ENCODE measurements at places on chromosomes 3 and 15. TPM values are rescaled to one million over a fixed set of nuclear protein-coding genes. Genes with fewer than 3 reads are reported as not detected.

DNA sequence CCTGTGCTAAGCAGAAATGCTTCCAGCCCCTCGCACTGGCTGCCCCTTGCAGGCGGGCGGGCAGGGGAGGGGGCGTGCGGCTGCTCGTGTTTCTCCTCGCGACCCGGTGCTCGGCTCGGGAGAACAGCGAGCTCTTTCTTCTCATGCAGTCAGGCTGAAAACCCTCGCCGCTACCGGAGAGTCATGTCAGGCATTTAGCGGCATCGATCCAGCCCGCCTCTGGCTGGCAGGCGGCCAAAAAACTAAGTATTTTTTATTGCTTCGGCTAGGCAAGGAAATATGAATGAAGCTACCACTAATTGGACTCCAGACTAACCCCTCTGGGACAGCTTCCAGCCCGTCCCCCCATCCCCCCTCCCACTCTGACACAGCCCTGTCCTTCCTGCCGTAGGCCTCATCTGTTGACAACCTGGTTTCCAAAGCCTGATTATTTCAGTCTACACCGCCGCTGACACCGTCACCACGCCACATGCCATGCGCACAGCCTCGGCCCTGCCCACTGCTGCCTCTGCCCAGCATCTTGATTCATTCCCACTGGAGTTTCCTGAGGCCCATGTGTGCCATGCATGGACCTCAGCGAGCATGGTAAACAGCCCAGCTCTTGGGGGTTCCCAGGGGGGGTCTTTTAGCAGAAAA lies 35.3 kb downstream of the TLE3 start:
- no peaks in the 10 kb centered on the region for H3K4me1 ChIP-seq
- DNase-seq, result no peak
- H3K4me3 ChIP-seq, result no peak overlapping the region
- no peak overlapping the region for H3K27ac ChIP-seq
- no peaks in the 10 kb centered on the region for H3K27me3 ChIP-seq
- peaks cover 98% of the 10 kb centered on the region for H3K36me3 ChIP-seq

DNA sequence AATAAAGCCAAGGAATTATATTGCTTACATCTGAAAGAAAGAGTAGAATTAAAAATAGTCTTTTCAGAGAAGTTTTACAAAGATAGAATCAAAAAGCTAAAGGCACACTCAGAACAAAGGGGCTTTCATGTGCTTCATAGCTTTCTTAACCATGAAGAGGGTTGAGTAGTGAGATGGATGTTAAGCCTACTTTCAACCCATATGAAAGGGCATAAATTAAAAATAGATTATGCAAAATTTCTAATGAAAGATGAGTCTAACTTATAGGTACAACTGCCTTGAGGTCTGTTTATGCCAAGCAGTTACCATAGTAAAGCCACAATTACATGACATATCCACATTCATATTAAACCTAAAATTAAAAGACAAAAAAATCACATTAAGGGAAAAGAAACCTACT lies 223.3 kb upstream of the ARHGEF26 start:
- H3K27me3 ChIP-seq, result no peaks in the 10 kb centered on the region
- no peak for DNase-seq
- no peaks in the 10 kb centered on the region for H3K4me1 ChIP-seq
- no peak overlapping the region for H3K4me3 ChIP-seq
- H3K27ac ChIP-seq, result no peak overlapping the region
- H3K36me3 ChIP-seq, result no peaks in the 10 kb centered on the region

The AP2M1 gene
- 129 TPM for total RNA-seq

GRCh38 chr3:149280671-149281349 lies 52.6 kb downstream of the TM4SF18 start:
- no peaks in the 10 kb centered on the region for H3K27me3 ChIP-seq
- H3K27ac ChIP-seq, result no peak overlapping the region
- no peak overlapping the region for H3K4me3 ChIP-seq

GRCh38 chr15:75151214-75152128 lies 50.2 kb upstream of the C15orf39 start:
- no peaks in the 10 kb centered on the region for H3K36me3 ChIP-seq
- H3K4me1 ChIP-seq, result peaks cover 4% of the 10 kb centered on the region
- peaks cover 7% of the 10 kb centered on the region for H3K27me3 ChIP-seq
- no peak for DNase-seq
- no peak overlapping the region for H3K27ac ChIP-seq

The MAP4 gene
- total RNA-seq, result 60.7 TPM

DNA sequence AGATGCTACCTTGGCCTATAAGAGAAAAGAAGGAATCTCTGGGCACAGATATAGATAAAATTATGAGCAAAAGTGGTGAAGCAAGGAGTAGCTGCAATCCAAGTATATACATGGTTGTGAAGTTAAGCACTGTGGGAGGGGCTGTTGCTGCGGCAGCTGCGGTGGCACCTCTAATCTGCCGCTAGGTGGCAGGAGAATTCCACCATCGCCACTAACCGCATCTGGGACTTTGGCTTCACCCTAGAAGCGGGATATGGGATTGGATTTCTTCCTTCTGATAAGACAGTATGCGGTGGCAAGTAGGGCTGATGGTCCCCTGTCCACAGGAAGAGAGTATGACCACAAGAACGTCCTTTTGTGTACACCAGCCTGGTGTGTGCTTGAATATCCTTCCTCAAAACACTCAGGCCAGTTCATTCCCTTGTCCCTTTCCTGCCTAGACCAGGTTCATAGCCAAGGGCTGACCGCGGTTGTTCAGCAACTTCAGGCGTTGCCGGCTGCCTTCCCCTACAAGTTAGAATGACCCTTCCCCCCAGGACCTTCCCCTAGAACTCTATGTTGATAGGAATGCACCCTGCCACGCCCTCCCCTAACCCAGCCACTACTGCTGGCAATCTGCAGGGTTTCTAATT lies 5.1 kb downstream of the MAGEL2 start:
- no peak for DNase-seq
- H3K4me3 ChIP-seq, result no peak overlapping the region
- H3K27me3 ChIP-seq, result no peaks in the 10 kb centered on the region
- no peaks in the 10 kb centered on the region for H3K36me3 ChIP-seq
- no peaks in the 10 kb centered on the region for H3K4me1 ChIP-seq
- no peak overlapping the region for H3K27ac ChIP-seq

The CAPN3 gene
- total RNA-seq, result 14.0 TPM

GRCh38 chr3:112889357-112889756 lies 42.7 kb upstream of the CD200R1L start:
- H3K27me3 ChIP-seq, result no peaks in the 10 kb centered on the region
- H3K27ac ChIP-seq, result no peak overlapping the region
- no peak for DNase-seq
